Activated T-helper 1 cell treated with Interleukin-2 at 50 U/mL for 16 hours (primary cell): ENCODE measurements at places on chromosomes 4 and X.

- no peak for DNase-seq
Measured at GRCh38 chr4:71635139-71635748, 148.6 kb downstream of the GC start.

GRCh38 chrX:1289535-1289934 lies 20.9 kb downstream of the CSF2RA start:
- no peak for DNase-seq

GRCh38 chr4:88382621-88383020 lies 4.0 kb downstream of the HERC6 start:
- no peak for DNase-seq

GRCh38 chr4:59676389-59676788 lies 1523.7 kb upstream of the ADGRL3 start:
- DNase-seq = no peak

DNA sequence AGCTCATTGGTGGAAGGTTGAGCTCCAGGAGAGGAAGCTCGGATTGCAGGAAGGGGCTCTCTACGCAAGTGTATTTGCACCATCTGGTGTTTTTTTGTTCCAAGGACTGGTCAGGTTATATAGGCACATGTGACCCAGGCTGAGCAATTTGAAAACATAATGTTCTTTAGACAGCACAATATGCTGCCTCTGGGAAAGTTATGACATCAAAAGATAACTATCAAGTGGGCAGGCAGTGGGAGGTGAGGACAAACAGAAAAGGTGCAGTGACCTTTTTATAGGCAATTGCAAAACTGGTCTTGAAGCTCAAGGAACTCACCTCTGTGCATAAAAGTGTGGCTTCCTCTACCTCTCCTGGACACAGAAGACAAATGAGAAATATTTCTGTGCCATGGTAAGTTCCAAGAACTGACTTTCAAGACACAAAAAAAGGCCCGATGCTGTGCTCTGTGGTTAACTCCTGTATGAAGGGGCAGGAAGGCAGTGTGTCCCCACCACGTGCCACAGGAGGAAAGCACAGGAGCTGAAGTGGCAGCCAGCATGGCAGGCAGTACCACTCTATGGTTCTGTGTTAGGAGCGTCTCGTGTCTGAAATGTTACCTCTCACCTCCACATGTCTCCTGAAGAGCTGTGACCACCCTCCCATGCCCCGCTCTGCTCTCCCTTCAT lies 128.6 kb downstream of the SHROOM3 start:
- no peak for DNase-seq

- no peak for DNase-seq
Measured at GRCh38 chr4:6342530-6343293, 73.1 kb downstream of the WFS1 start.

DNA sequence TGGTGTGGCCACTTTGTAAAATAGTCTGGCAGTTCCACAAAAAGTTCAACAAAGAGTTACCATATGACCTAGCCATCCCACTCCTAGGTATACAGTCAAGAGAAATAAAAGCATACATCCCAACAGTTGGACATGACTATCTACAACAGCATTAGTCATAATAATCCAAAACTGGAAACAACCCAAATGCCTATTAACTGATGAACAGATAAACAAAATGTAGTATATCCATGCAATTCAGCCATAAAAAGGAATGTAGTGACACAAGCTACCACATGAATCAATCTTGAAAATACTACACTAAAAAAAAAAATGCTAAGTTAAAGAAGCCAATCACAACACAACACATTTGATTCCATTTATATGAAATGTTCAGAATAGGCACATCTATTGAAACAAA lies 16.1 kb downstream of the MED14 start:
- DNase-seq = no peak

DNA sequence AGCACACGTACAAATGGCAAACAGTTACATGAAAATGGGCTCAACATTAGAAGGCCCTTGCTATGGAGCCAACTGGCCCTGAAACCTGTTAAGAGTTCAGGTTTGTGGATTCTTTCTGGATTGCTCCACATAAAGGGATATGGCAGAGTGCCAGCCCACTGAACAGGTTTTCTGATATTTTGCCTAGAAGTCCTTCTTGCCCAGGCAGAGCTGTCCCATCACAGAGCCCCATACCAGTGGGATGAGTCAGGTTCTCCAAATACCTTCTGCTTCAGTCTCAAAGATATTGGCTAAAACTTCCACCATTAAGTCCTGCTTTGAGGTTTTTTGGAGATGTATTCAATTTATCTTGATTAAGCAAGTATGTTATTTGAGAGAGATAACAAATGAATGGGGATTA lies 146.8 kb upstream of the IL1RAPL2 start:
- DNase-seq = no peak

DNA sequence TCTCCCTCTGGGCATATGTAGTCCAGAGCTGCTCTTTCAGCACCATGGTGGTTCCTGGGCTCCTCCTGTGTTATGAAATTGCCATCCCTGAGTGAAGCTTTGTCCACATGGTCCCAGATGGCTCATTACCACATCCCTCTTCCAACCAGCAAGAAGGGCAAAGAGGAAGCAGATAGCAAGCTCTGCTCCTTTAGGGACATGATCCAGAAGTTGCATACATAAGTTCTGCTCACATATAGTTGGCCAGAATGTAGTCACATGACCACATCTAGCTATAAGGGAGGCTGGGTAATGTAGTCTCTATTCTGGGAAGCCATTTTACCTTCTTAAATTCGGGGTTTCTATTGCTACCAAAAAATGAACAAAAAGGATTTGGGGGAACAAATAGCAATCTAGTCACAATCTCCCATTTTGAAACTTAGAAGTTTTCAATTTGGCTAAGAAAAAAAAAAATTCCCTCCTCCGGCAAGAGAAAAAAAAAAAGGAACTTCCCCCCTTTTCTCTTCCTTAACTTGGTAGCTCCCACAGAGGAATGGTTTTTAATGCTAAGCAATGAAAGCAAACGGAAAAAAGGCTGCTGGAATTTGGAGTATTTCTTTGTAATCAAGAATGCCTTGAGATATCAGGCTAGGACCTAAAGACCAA lies 88.2 kb upstream of the USP9X start:
- no peak for DNase-seq

- no peak for DNase-seq
Measured at GRCh38 chrX:94178145-94178788, 504.3 kb downstream of the FAM133A start.

DNA sequence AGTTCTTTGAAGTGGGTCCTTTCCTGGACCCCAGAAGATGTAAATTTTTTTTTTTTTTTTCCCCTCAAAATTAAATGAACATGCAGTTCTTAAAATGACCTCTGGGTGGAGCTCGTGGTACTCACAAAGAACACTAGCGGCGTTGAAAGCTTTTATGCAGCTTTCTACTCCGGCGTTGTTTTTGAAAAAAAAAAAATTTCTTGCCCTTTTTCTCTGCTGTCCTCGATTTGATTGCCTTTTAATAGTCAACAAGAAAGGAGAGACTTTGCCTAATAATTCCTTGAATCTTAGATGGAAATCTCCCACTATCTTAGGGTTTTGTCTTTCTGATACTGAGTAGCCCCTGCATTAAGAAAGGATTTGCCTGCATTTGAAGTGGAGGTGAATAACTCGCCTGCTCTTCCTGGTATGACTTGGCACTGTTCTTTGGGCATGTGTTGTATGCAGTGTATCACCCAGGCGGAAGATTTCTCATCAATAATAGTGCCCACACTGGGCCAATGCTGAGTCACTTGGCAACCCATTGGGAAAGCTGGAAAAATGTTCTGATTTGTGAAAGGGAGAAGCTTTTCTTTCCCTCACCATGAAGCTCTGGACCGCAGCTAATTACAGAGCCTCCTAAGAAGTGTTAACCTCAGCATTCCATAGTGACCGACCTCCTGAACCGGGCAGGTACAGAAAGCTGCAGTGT lies 104.0 kb downstream of the PHEX start:
- no peak for DNase-seq

- no peak for DNase-seq
Measured at GRCh38 chr4:48295116-48295515, 25.5 kb upstream of the TEC start.

- peak; percentile 58 for DNase-seq
Measured at GRCh38 chrX:46758956-46759644, at the start of gene SLC9A7. Gene SLC9A7, minus strand, starts transcription at chrX:46759118. Its CDS starts 89 bp downstream, at chrX:46759029.

DNA sequence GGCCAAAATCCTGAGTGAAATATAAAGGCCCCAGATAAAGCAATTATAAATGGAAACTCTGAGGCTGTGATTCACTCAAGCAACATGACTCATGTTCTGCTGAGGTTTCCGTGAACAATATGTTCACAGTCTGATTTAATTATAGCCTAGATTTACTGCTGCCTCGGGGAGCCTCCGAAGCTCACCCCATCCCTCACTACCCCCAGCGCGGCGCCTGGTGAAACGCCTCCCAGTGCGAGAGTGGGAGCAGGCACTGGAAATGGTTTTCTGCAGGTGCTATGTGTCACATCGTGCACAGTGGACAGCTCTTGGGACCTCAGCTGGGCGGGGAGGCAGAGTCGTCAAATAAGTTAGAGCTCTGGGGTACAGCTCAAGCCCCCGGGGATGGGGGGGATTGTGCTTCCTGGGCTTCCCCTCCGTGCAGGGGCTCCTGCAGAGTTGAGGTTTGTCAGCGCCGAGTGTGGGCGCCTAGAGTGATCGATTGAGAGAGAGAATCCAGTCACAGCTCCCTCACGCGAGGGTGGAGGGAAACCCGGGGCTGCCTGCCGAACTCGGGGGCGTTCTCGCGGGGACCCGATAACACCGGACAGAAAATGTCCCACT lies 110.6 kb downstream of the PHKA2 start:
- no peak for DNase-seq

DNA sequence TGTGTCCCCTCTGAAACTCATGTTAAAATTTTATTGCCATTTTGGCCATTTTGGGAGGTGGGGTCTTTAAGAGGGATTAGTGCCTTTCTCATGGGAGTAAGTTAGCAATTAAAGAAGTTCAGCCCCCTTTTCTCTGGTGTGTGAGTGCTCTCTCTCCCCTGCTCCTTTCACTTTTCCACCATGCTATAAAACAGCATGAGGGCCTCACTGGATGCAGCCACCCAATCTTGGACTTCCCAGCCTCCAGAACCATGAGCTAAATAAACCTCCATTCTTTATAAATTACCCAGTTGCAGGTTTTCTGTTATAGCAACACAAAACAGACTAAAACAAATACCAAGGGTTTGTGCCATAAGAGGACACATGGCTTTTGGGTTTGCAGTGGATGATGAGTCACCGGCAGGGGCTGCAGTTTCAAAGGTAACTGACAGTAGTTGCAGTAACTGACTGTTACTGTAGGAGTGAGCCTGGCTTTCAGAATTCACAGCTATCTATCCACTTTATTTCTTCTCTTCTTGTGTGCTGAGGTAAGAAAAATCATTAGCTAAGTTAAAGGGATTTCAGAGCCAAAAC lies 121.5 kb downstream of the PPEF1 start:
- no peak for DNase-seq

GRCh38 chr4:15689540-15689939 lies 7.9 kb downstream of the FAM200B start:
- no peak for DNase-seq

DNA sequence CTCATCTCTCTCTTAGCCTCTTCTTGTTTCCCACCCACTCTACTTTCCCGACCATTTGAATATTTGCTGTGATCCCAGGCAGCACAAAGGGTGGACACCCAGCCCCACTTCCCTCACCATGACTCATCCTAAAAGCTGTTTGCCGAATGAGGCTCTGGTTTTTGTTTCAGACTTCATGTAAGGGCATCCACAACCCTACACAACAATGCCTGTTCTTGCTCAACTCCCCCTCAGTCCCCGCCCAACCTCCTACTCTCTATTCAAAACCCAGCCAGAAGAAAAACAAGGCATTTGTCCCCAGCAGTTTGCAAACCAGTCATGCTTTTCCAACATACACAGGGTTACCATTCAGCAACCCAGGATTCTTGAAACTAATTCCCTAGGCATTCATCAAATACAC lies 516.5 kb upstream of the CNKSR2 start:
- no peak for DNase-seq

GRCh38 chr4:148442832-148443511 lies 758 bp upstream of the NR3C2 start:
- DNase-seq = no peak

- no peak for DNase-seq
Measured at GRCh38 chrX:49273181-49273727, 3.7 kb downstream of the PPP1R3F start.

DNA sequence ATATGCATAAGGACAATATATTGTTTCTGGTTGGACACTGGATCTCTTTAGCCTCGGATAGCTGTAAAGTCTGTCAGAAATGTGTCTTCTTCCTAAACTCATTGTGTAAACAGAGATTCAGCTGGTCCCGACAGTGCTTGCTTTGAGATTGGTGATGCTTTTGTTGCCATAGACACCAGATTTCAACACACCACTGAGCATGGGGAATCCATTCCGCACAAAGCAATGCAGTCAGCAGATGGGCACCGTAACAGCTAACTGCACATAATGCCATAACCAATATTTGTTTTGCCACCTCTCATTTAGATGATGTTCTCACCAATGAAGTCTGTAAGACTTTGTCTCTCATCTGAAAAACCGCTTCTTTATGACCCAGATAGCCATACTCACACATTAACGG lies 33.3 kb upstream of the FAM47C start:
- DNase-seq = no peak
